ENCODE measurements at places on chromosomes 11 and 22. TPM values are rescaled to one million over a fixed set of nuclear protein-coding genes. Genes with fewer than 3 reads are reported as not detected.
A peak's percentile ranks its signal among the peaks of the same experiment; 100 is the strongest.

GRCh38 chr11:8020244-8020597 is 33.1 kb downstream of the EIF3F start:
- H3K36me3 ChIP-seq = no peaks in the 10 kb centered on the region
- H3K27me3 ChIP-seq = no peaks in the 10 kb centered on the region
- H3K4me3 ChIP-seq = peak overlapping the region; percentile 85
- no peak for DNase-seq

GRCh38 chr11:71339396-71339881 is 87.1 kb upstream of the SHANK2 start:
- no peaks in the 10 kb centered on the region for H3K36me3 ChIP-seq
- no peak overlapping the region for H3K4me3 ChIP-seq
- DNase-seq = no peak
- no peaks in the 10 kb centered on the region for H3K27me3 ChIP-seq

GRCh38 chr11:122126024-122126688 is 10.1 kb upstream of the BLID start:
- no peaks in the 10 kb centered on the region for H3K4me1 ChIP-seq

Gene MMP11
- 7.5 TPM for total RNA-seq
